ENCODE measurements at places on chromosomes 4 and X. TPM values are rescaled to one million over a fixed set of nuclear protein-coding genes. Genes with fewer than 3 reads are reported as not detected.

The PRRG3 gene
- total RNA-seq: not detected

GRCh38 chr4:89745708-89746107 lies 91.3 kb downstream of the SNCA start:
- no peak for DNase-seq

GRCh38 chr4:177696438-177696966 lies 254.3 kb upstream of the AGA start:
- no peak for DNase-seq

DNA sequence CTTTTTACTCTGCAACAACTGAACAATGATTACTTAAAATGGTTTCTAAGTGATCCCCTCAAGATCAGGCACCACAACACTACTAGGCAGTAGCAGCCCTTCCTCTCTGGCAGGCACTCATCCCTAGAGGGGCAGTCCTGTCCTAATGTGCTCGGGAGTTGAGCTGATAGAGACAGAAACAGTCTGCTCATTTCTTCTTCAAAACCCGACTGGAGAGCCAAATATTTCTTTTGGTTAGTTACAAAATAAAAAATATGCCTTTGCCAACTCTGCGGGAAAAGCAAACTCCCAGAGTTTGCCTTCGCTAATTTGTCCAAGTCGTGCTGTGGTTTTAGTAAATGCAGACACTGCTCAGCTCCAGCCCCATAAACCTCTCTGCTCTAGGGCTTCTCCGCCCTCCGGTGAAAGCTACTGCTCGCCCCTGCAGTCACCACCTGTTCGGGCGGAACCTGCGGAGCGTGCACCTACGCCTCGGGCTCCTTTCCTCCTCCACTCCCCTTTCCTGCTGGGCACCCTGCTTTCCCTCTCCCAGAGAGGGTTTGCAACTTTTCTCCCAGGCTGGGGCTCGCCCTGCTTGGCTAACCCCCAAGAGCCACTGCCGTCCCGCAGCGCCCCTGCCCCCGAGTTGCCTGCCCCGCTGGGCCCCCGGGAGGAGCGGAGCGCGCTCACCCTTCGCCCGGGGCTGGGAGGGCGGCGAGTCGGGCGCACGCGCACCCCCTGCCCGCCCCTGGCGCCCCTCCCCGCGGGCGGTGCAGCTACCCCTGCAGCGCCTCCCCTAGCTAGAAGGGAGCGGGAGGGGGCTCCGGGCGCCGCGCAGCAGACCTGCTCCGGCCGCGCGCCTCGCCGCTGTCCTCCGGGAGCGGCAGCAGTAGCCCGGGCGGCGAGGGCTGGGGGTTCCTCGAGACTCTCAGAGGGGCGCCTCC lies at the start of gene NPNT:
Gene NPNT (plus strand): TSS at position 812 of the 923 bp plus-strand sequence. CDS start 182 bp downstream, outside the sequence.
- no peak for DNase-seq

DNA sequence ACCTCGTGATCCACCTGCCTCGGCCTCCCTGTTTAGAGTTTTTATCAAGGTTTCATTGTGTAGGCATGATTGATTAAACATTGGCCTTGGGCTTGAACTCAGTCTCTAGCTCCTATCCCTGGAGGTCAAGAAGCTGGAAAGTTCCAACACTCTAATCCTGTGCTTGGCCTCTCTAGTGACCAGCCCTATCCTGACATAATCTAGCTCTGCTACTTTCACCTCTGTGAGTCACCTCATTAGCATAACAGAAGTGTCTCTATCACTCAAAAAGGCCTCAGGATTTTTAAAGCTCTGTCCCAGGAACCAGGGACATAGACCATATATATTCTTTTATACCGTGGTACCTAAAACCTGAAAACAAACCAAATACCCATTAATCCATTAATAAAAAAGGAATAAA lies 377.5 kb downstream of the CENPC start:
- no peak for DNase-seq

- no peak for DNase-seq
Measured at GRCh38 chr4:95304898-95305297, 243.9 kb downstream of the UNC5C start.

- no peak for DNase-seq
Measured at GRCh38 chrX:13936521-13937225, 93.0 kb downstream of the GEMIN8 start.

GRCh38 chr4:145375416-145375815 lies 106.2 kb upstream of the SMAD1 start:
- DNase-seq: no peak

DNA sequence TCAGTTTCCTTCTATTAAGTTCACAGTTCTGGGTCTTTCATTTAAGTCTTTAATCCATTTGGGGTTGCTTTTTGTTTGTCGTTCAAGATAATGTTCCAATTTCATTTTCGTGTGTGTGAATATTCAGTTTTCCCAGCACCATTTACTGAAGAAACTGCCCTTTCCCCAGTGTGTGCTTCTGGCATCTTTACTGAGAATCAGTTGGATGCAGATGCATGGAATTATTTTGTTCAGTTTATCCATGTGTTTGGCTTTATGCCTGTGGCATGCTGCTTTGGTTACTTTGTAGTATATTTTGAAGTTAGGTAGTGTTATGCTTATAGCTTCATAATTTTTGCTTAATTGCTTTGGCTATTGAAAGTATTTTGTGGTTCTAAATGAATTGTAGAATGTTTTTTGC lies 163.8 kb upstream of the HDX start:
- DNase-seq: no peak

DNA sequence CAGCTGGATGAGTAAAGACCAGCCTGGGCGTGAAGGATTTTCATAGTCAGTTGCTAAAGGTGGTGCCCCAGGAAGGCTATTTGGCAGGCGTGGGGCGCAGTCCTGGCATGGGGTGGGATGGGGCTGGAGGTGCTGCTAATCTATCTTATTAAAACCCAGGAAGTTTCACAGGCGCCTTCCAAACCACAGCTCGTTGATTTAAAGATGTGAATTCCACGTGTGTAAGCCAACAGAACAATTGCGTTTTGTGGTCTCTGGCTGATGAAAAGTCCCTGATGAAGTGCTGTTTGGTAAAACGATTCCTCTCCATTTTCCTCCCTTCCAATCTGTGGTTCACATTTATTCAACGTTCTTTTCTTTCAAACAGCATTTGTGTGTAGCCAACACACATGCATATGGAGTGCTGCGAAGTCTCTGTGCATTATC lies 105.0 kb downstream of the TBL1X start:
- DNase-seq: no peak

Data from activated CD8-positive, alpha-beta memory T cell treated with anti-CD3 and anti-CD28 coated beads, Interleukin-2, amount 10 ng/mL, durations not matched to agents 7 days and 5 days (primary cell).